ENCODE measurements at places on chromosomes 7 and 10.
A peak's percentile ranks its signal among the peaks of the same experiment; 100 is the strongest.

GRCh38 chr7:130268463-130269317 is 2.0 kb downstream of the CPA2 start:
- no peak for DNase-seq

DNA sequence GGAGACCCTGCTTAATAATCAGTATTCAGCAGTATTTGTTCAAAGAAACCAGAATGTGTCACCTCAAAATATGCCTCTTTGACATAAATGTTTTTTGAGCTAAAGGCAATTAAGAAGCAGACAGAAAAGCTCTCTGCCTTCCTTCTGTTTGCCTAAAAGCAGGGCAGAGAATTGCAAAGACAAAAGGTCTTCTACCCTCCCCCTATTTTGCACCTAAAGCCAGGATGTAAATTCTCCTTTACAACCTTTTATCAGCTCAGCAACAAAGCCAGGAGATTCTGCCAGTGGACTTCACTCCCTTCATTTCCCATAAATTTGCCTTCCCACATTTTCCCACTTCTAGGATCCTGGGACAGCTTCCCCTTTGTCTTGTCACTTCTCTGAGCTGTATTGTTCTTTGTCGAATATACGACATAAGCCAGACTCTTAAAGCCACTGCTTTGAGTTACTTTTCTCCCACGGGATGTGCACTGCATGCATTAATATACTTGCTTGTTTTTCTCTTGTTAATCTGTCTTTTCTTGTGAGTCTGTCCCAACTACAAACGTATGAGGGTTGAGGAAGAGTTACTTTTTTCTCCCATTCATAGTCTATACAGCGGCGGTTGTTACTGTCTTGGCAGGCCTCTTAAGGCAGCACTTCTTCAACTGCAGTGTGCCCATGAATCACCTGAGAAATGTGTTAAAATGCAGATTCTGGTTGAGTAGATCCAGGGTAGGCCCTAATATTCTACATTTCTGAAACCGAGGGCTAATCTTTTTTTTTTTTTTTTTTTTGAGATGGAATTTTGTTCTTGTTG is 48.2 kb downstream of the ST8SIA6 start:
- no peak for DNase-seq

GRCh38 chr7:137987968-137988367 is 13.9 kb downstream of the CREB3L2 start:
- DNase-seq: no peak

GRCh38 chr7:90532231-90532929 is 62.9 kb downstream of the PTTG1IP2 start:
- no peak for DNase-seq

DNA sequence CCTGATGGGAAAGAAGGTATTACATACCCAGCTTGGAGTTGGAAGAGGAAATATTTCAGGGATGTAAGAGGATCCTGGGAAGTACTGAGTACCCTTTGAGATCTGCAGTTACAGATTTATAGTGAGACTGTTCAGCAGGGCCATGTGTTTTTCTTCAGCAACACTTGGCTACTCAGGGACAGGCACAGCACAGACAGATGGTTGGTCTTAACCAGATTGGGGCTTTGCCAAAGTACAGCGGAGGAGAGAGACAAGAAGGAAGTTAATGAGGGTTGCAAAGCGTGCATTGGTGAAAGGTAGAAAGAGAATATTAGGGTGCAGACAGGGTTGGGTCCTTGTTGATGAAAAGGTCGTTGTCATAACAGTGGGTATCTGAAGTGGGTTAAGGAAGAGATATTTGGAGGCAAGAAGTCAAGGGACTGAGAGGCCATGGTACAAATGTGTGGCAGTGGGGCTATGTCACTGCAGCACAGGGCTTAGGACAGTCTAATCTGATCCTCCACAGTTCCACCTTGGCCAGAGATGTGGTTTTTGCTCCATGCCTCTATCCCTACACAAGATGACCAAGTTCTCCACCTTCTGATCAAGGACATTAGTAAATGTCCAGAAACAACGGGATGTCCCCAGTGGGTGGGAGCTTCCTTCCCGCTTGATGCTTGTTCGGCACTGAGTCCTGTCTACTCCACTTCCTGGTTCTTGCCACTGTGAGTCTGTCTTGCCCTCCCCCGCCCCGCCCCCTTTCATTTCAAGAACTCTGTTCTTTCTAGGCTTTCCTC is 18.9 kb upstream of the DNAJC1 start:
- DNase-seq: no peak

- no peak for DNase-seq
These were observed 830 bp downstream of the RAB18 start for GRCh38 chr10:27504808-27505460.

- no peak for DNase-seq
These were observed 135.7 kb downstream of the PDE1C start for GRCh38 chr7:31934551-31934950.

GRCh38 chr7:123715198-123715597 is 33.6 kb downstream of the WASL start:
- no peak for DNase-seq

GRCh38 chr7:22445140-22445743 is 54.7 kb downstream of the STEAP1B start:
- peak; percentile 84 for DNase-seq

GRCh38 chr10:103892181-103892580 is 25.8 kb downstream of the STN1 start:
- DNase-seq: no peak

- no peak for DNase-seq
These were observed 18.7 kb downstream of the SLC25A13 start for GRCh38 chr7:96303105-96303685.

DNA sequence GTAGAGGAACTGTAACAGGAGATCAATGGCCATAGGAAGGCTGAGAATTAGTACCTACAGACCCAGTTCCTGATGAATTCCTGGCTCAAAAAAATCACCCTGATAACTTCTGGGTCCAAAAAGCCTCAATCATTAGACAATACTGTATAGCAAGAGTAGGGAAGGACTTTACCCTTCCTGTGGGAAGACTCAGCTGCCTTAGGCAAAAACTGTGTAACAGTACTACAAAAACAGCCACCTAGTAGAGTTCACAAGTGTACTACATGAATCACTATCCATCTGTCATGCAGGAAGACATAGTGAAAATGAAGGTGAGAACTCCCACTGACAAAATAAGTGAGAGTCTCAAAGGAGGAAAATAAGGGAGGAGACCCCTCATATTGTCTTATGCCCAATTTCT is 47.6 kb downstream of the MAP3K8 start:
- DNase-seq: no peak

DNA sequence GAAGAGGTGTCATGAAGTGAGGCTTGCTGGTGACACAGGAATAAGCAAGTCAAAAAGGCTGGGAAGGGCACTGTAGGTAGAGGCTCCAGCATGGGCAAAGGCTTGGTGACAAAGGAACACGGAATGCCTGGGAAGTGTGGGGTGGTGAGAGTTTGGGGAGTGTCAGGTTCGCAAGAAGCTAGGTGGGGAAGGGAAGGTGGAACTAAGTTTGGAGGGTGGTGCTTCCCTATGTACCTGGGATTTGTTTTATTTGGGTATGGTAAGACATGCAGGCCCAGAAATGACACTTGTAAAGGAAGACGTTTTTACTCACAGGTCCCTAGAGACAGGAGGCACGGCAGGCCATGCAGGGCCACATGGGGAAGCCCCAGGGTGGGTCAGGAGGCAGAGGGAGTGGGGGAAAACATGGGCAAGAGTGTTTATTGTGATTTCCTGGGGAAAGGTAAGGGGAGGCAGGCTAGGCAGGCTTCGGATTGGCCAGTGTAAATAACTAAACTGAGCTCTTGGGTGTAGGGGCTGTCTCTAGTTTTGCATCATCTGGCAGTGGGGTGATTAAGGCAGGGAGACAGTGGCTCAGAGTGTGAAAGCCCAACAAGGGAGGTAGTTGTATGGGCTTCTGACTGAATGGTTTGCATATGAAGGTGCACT is 52.1 kb downstream of the SH2D4B start:
- no peak for DNase-seq

DNA sequence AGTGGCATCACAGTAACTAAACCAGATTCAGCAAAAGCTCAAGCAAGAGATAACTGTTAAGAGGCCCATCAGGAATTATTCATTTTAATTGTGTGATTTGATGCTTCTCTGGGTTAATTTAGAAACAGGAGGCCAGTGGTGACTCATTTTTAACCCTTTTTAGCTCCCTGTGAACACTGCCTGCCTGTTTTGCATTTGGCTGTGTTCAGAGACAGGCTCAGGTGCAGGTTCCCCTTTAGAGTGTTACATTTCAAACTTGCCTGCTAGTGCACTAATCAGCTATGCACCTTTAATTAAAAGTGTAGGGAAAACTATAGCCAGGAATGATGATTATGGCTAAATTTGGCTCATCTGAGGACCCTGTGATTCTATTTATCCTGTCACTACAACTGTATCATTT is 6.5 kb downstream of the STAMBPL1 start:
- no peak for DNase-seq

GRCh38 chr10:49170632-49171325 is 17.4 kb downstream of the TMEM273 start:
- no peak for DNase-seq

- no peak for DNase-seq
These were observed 54.9 kb upstream of the HELLS start for GRCh38 chr10:94490789-94491039.

GRCh38 chr7:122803323-122803722 is 82.9 kb downstream of the CADPS2 start:
- DNase-seq: no peak

DNA sequence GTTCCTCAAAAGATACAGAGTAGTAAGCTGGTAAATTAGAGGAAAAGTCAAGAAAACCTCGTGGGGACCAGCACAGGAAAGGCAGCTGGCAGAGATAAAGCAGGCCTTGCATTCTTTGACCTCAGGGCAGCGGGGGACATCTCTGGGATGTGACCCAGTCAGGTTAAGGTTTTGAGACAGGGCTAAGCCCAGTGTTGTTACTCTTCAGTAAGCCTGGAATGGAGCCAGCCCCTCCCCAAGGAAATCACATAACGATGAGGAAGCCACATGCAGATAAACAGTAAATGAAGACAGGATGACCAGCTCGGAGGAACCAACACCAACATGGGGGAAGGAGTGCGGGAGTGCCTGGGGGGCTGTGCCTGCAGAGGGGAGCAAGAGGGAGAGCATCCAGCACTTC is 99.6 kb downstream of the JAZF1 start:
- DNase-seq: no peak

- peak; percentile 56 for DNase-seq
These were observed 30.2 kb upstream of the ABI1 start for GRCh38 chr10:26890956-26891355.

DNA sequence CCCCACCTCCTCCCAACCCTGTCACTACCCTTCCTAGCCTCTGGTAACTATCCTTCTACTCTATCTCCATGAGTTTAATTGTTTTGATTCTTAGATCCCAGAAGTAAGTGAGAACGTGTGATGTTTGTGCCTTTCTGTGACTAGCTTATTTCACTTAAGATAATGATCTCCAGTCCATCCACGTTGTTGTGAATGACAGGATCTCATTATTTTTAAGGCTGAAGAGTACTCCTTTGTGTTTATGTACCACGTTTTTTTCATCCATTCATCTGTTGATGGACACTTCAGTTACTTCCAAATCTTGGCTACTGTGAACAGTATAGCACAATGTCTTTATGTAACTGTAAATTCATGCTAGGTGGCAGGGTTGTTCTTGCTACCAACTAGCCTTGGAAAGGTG is 461.6 kb downstream of the PLXDC2 start:
- no peak for DNase-seq

All from left hindlimb (tissue), 1 donor.